ENCODE measurements at places on chromosomes 13 and 19. TPM values are rescaled to one million over a fixed set of nuclear protein-coding genes. Genes with fewer than 3 reads are reported as not detected.

- no peak for DNase-seq
These were observed 22.2 kb downstream of the CCDC169 start for GRCh38 chr13:36275190-36276002.

GRCh38 chr19:29551774-29552173 lies 26.0 kb downstream of the VSTM2B start:
- DNase-seq: no peak

GRCh38 chr13:105598529-105598928 lies 936.9 kb downstream of the EFNB2 start:
- DNase-seq: no peak

GRCh38 chr13:47139519-47139918 lies 242.7 kb upstream of the HTR2A start:
- DNase-seq: no peak

DNA sequence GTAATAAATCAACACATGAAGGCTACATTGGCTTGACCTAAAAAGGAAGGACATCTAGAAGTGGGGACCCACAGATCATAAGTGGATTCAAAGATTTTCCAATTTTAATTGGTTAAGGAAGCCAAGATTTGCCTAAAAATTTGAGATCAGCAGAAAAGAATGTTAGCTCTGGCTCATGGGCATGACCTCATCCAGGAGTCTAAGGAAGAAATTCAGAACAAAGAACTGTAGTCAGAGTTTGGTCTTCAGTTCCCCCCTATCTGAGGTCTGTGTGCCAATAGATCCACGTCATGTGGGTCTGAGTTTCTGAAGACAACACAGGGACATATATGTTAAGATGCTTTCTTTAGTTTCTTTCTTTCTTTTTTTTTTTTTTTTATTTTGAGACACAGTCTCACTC lies 648.8 kb upstream of the SPRY2 start:
- DNase-seq: no peak

The SGCG gene
- total RNA-seq: not detected

The NXNL1 gene
- not detected for total RNA-seq

The CDC16 gene
- 55.5 TPM for total RNA-seq

The LIM2 gene
- not detected for total RNA-seq
